ENCODE measurements at places on chromosomes 2 and 18.
A peak's percentile ranks its signal among the peaks of the same experiment; 100 is the strongest.

GRCh38 chr2:141035846-141036420 is 1094.9 kb downstream of the LRP1B start:
- no peak for DNase-seq

- DNase-seq, result no peak
These were observed 173.0 kb downstream of the DDX1 start for GRCh38 chr2:15764683-15765011.

- DNase-seq, result no peak
These were observed 63.3 kb upstream of the CDCA7 start for GRCh38 chr2:173291412-173291811.

DNA sequence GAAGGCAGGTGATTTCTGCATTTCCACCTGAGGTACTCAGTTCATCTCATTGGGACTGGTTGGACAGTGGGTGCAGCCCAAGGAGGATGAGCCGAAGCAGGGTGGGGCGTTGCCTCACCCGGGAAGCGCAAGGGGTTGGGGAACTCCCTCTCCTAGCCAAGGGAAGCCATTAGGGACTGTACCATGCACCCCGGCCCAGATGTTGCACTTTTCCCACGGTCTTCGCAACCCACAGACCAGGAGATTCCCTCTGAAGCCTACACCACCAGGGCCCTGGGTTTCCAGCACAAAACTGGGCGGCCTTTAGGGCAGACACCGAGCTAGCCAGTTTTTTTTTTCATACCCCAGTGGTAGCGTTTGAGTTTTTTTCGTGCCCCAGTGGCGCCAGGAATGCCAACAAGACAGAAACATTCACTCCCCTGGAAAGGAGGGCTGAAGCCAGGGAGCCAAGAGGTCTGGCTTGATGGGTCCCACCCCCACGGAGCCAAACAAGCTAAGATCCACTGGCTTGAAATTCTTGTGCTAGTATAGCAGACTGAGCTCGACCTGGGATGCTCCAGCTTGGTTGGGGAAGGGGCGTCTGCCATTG is 75.9 kb upstream of the RANBP2 start:
- no peak for DNase-seq

- no peak for DNase-seq
These were observed 76.7 kb downstream of the DNMT3A start for GRCh38 chr2:25265001-25265400.

DNA sequence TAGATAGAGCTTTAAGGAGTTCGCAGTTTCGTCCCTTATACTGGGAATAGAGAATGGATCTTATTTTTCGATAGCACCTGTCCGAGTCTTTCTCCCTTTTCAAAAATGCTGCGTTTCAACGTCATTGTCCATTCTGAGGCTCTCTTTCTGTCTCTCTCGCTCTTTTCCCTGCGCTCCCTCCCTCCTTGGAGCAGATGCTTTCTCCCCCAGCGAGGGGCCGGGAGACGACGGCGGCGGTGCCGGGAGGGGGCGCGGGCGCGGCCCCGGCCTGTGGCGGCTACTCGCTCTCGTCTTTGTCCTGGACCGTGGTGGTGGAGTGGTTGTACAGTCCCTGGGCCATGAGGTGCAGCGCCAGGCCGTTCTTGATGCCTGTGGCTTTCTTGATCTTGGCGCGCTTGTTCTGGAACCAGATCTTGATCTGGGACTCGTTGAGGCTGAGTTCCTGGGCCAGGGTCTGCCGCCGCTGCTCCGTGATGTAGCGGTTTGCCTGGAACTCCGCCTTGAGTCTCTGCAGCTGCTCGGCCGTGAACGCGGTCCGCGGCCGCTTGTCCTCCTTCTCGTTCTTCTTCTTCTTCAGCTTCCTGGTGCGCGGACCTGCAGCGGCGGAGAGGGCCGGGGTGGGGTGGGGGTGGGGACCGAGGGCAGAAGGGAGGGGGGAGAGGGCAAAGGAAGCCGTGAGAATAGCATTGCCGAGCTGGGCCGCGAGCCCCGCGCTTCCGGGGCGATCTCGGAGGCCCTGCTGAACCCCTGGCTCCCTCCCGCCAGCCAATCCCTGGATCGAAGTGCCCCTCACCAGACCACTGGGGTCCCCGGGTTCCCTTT is 4.6 kb downstream of the EN1 start:
- DNase-seq, result peak; percentile 64

DNA sequence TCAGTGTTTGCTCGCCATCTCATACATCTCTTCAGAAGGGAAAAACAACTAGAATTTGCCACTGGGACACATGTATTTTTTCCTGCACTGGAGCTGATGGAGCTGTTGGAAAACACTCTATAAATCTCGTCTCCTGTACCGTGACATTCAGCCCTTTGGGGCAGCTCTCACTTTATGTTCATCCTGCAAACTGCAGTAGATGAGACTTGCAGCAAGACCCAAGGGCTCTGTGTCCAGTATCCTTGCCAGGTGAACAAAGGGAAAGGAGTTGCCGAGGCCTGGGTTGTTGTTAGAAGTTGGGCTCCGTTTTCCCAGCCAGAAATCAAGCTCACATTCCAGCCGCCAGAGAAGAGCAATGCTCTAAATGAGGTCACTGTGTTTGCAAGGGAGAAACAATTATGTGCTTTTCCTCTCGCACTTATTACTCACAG is 285.1 kb downstream of the SLC4A3 start:
- peak; percentile 91 for DNase-seq

DNA sequence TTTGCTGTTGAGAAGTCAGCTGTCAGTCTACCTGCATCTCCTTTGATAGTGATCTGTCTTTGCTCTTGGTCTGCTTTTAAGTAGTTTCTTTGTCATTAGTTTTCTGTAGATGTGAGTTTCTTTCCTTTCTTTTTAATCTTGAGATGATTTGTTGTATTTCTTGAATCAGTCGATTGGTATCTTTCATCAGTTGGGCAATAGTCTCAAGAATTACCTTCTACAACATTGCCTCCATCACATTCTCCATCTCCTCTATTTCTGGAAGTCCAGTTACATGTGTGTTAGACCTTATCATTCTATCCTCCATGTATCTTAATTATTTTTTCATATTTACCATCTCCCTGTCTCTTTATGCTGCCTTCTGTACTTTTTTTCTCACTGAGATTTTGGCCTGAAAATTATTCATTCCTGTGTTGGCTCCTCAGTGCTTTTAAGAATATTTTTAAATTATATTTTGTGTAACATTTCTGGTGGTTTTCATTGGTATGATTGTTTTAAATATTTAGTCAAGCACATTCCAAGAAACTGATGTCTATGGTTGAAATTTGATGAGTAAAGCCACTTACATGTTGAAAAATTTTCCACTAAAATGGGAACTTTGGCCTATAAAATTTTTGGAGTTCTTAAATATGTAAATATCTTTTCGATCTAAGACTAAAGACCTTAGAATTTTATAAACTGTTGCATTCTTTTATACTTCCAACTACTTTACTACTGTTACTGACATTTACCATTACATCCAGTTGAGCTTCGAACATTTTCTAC is 239.5 kb upstream of the MGAT5 start:
- DNase-seq, result no peak

GRCh38 chr2:75224636-75225094 is 25.3 kb upstream of the TACR1 start:
- DNase-seq, result peak; percentile 45

- no peak for DNase-seq
These were observed 11.6 kb downstream of the CD28 start for GRCh38 chr2:203718087-203718486.

DNA sequence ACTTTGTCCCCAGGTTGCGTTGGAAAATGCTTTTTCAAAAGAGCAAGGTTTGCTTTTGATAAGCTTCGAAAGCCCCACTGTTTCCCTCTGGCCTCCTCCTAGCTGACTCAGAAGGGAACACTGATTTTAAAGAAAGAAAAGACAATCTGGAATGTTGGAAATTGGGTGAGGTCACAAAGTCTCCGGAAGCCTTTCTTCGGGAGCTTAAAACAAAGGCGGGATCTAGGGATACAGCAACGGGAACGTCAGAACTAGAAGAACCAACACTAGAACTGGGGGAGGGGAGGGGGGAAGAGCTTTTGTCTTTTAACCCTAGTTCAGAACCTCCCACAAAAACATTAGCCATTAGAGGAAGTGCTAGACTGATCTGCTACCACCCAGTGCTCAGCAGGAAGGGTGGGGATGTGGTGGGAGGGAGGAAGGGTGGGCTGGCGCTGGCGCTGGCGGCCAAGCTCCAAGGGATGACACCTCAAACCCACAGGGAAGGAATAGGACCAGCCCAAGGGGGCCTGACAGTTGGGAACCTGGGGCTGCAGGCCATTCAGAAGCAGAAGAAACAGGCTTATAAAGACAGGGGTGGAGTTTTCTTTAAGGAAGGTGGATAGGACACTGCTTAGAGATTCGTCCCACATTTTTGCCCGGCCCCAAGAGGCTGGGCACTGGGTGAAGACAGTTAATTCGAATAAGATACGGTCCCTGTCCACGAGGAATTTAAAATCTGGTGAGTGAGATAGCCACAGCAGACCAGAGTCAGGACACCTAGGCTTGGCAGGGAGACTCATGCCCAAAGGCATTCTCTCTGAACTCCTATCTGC is 1.7 kb downstream of the TMSB10 start:
- peak; percentile 81 for DNase-seq

DNA sequence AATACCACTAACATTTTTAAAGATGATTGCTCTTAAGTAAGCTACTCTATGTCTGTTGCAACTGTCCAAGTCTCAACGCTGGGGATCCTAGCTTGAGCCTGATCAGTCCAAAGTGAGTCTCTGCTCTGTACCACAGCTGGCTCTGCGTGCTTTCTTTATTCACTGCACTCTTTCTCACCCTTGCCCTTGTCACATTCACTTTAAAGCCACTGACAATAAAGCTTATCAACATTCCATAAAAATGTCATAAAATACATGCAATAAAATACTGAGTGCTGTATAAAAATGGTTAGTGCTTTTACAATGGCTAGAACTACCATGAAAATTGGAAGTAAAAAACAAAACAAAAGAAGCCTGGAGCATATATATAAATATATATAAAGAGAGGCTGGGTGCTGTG is 45.5 kb upstream of the LRRTM4 start:
- DNase-seq, result no peak

DNA sequence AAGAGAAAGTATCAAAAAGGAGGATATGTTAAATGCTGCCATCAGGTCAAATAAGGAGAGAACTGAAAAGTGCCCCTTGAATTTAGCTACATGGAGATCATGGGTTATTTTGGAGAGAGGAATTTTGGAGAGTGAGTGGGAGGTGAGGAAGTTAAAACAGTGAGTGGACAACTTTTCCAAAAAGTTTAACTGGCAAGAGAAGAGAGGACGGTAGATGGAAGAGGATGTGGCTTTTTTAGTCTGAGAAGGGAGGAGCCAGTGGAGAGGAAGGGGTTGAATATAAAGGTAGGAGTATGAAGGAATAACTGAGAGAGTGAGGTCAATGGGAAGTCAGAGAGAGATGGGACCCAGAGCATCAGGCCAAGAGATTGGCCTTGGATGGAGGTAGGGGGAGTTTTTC is 62.5 kb upstream of the NFE2L2 start:
- no peak for DNase-seq

DNA sequence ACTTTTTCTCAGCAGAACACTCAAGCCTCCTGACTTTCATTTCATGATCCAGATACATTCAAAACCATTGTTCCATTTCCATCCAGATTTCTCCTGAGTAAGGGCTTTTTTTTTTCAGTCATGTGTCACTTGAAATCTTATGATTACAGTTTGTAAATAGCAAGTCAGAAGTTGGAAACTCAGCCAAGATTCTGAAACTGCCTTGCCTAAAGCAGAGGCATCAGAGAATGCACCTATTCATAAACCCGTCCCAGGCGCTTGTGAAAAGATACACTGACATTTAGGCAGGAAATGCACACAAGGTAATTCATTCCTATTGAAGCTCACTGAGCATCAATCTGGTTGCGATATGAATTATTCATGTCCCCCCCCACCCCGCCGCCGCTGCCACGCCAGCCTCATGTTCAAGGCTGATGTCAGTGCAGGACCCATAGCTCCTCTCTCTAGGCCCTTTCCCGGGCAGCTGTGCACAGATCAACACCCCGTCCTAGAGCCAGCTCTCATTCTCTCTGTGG is 30.4 kb upstream of the MGAT4A start:
- peak; percentile 54 for DNase-seq

DNA sequence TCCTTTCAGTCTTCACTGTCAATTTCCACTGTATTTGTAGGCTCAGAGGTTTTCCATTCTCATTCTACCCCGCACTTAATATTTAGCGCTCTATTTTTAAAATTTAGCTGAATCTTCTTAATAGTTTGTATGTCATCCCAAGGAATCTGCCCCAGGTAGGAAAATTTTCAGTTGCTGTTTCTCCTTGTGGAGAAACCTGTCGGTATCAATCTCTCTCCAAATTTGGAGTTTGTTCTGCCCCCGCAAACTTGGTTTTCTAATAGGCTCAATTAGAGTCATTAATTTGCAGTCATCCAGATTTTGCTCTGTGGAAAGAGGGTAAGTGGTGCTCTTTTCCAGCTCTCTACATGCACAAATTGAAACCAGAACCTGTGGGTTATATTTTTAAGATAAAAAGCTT is 87.6 kb downstream of the DNAH6 start:
- no peak for DNase-seq

DNA sequence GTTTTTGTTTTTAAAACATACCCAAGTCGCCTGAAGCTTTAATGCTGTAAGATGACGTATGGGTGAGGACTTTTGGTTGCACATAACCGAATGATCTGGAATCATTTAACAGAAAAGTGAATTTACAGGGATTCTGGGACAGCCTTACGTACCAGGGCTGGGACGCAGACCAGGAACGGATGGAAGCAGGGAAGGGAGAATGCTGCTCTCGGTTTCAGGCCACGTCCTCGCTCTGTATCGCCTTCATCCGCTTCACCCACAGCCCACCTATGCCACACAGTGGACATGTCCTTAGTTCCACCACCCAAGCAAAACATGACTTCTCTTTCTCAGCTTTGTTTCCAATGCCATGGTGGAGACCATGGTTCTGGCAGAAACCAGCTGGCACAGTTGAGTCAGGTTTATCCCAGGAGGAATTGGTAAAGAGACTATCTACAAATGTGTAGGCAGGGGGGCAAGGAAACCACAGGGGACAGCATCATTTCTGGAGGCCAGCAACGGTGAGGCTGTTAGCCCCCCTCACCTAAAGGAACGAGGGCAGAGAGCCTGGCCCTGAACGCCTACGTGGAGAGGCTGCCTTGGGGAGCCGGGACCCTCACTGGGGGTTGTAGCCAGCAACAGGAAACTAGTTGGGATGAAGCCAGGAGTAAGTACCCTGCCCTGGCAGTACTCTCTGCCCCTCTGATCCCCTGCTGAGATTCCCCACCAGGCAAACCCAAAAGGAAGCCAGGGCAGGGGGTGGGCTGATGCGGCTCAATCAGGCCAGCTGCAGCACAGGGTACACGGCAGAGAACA is 132.5 kb downstream of the NDUFA10 start:
- peak; percentile 12 for DNase-seq

GRCh38 chr2:74764429-74765272 is 69.3 kb upstream of the HK2 start:
- DNase-seq, result no peak

- DNase-seq, result no peak
These were observed 167.1 kb upstream of the PKDCC start for GRCh38 chr2:41880561-41881243.

DNA sequence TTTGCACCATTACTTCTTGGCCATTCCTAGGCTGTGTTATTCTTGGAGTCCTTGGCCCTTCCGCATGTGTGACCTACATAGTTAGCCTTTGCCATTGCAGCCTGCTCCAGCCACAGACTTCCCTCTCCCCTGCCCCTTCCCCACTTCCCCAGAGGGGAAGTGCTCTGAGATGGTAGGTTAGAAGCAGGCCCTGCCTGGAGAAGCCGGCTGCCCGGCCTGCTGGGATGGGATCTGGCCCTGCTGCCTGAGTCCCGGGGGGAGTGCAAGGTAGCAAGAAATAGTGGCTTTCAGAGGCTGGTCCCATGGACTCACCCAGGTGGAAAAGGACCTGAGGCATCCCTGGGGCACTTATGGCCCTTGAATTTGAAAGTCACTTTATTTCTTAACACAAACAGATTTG is 28.4 kb upstream of the OTOF start:
- DNase-seq, result no peak
